ENCODE measurements at places on chromosomes 5 and 9.
A peak's percentile ranks its signal among the peaks of the same experiment; 100 is the strongest.

DNA sequence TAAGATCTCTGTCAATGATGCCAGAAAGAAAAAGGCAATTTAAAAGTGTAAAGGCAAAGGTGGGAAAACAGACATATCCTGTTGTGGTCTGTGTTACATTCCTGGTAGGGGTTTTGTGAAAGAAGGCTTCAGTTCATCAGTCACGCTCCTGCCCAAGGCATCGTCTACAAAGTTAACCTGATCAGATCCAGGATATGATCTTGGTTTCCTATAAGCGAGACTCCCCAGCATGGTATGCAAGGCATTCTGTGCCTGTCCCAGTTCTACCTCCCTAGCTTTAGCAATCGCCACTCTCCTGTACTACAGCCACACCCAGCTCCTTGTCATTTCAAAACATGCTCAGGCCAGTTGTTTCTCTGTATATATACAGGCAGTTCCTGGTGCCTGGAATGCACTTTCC is 58.0 kb upstream of the PTPN3 start:
- no peak for DNase-seq

- peak; percentile 78 for DNase-seq
These were observed 140.8 kb downstream of the PRR16 start for GRCh38 chr5:120604884-120605283.

- DNase-seq: no peak
These were observed 393.1 kb downstream of the TMEM232 start for GRCh38 chr5:110333384-110333783.

DNA sequence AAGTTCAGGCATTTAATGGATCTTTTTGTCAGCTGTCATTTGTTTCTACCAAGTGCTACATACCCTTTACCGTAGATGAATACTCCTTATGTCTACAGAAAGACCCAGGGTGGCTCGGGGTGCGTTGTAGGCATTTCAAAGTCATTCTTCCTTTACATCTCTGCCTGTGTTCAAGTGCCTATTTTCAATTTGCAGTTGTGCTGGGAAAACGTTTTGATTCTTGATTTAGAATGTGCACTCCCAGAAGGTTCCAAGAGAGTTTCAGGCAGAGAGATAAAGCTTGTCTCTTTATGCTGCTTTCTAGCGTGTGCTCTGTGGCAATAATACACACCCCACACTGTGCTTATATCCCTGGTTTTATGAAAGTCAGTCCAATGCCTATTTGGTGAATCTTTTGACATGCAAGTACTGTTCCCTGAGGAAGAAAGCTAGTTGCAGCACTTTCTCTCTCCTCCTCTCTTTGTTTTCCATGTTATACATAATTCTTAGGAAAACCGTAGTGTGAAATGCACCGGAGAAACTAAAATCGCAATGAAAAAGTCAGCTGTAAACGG is 828.1 kb upstream of the ZNF608 start:
- DNase-seq: no peak

DNA sequence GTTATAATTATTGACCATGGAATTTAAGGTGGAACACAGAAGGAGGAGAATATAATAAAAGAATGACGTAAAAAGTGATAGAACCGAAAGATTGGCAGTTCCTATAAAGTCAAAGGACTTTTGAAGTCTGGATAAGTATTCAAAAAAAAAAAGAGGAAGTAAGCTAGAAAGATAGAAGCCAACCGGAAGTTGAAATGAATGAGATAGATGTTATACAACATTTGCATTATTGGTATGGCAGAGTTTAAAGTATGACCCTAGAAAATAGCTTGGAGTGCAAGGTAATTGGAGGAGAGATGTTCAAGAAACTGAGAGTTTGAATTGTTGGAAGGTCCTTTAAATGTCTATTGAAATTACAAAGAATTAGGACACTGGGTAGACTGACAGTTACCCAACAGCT is 293.6 kb downstream of the FER start:
- DNase-seq: no peak

GRCh38 chr9:878239-878638 is 36.7 kb downstream of the DMRT1 start:
- no peak for DNase-seq

DNA sequence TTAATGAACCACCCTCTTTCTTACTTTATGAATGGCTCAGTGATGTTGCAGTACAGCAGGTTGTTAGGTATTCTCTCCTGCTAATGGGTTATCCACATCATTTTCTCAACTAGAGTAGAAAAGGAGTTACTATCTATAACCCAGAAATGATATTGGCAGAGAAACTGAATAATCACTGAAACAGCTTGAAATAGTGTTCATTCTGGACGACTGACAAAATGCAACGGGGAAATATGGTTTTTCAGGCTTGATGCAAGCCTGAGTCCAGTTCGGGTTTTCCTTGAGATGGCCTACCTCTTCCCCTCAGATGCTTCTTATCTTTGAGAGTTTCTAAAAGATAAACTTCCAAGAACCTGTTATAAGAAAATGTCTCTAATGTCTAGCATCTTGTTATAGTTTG is 187.3 kb downstream of the RAB3C start:
- no peak for DNase-seq

DNA sequence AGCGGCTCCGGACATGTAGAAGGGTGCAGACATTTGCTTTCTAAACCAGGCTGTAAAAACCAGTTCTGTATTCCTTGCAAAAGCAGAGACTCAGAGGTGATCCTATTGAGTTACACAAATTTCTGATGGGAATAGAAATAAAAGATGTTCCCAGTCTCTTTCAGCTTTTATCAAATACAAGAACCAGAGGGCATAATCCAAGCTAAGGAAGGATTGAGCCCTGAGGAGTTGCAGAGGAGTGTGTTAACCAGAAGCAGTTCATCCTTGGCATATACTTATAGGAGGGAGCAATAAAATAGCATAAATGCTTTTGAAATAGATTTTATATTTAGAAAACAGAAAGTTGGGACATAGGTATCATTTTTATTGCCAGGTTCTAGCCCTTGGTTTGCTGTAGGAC is 75.3 kb downstream of the KIF4B start:
- DNase-seq: no peak

- DNase-seq: no peak
These were observed 30.0 kb downstream of the PLPP7 start for GRCh38 chr9:131319486-131319885.

DNA sequence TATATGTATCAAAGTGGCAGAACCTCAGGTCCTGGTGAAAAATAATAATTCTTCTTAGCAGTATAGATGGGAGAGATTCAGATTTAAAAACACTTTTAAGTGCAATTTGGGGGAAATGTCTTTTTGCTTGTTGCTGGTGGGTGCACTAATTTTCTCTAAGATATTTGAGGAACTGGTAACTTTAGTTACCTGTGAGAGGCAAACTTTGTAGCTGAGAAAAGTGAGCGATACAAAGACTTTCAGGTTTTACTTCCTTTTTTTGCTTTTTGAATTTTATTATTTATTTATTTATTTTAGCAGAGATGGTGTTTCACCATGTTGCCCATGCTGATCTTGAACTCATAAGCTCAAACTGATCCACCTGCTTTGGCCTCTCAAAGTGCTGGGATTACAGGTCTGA is 303.1 kb upstream of the PTGER4 start:
- no peak for DNase-seq

GRCh38 chr5:270340-270739 is 1.1 kb upstream of the PDCD6 start:
- no peak for DNase-seq

GRCh38 chr9:98521141-98521540 is 187.6 kb downstream of the GABBR2 start:
- peak; percentile 20 for DNase-seq

DNA sequence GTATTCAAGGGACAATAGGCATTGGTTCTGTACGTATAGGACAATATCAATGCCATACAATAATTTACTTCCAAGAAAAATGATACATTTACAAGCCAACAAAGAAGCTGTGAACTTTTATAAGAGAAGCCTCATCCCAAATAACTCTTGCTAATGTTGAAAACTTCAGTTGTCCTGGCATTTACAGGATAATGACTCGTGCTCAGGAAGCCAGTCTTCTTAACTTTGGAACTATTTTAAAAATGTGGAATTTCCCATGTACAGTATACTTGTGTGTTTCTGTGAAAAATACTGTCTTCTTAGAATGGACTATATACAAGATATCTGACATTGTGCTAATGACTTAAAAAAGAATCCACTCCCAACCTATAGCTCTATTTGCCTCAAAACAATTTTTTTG is 1479.3 kb upstream of the CDH9 start:
- DNase-seq: no peak

DNA sequence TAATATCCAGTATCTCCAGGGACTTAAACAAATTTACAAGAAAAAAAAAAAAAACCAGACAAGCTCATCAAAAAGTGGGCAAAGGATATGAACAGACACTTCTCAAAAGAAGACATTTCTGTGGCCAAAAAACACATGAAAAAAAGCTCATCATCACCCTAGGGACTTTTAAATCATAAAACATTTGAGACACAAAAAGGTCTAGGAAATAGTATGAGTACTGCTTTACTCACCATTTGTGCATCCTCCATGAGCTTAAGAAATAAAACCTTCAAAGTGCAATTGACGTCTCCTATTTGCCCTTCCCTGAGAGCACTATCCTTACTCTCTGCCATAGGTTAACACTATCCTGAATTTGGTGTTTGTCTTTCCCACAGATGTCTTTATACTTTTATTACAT is 193.7 kb upstream of the NREP start:
- no peak for DNase-seq

- DNase-seq: no peak
These were observed 164.4 kb downstream of the GIN1 start for GRCh38 chr5:102955488-102955887.

- DNase-seq: no peak
These were observed 43.0 kb upstream of the HSD17B4 start for GRCh38 chr5:119409235-119409815.

GRCh38 chr9:6802926-6803325 is 45.2 kb downstream of the KDM4C start:
- DNase-seq: no peak

DNA sequence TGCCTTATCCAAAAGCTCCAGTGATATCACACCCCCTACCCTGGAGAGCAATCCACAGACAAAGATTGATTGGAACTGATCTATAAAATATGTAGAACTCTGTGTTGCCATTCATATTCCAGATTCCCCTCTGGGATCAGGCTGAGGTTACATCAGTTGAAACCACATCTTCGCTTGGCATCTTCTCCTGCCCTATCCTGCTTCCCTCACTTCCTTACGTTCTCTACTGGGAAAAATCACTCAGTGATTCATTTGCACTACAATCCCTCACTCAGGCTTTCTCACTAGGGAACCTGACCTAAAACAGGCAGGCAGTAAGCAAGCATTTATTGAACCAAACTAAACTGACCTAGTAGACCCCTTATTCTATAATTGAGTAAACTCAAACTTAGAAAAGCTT is 111.7 kb downstream of the ESM1 start:
- DNase-seq: no peak

DNA sequence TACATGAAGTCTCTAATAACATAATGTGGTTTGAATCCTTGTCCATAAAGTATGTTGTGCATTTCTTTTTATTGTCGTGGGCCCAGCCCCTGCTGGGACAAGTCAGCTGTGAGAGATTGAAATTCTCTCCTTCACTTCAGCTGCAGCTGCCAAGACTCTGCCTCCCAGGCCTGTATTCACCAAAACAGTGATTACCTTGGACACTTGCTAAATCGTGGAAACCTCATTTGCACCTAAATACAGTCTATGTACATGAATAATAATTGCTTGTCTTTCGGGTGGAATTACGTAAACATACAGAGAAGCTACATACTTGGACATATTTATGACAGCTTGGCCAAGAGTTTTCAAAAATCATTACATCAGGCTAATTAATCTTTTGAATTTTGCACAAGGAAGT is 898.5 kb upstream of the SEMA6A start:
- no peak for DNase-seq

DNA sequence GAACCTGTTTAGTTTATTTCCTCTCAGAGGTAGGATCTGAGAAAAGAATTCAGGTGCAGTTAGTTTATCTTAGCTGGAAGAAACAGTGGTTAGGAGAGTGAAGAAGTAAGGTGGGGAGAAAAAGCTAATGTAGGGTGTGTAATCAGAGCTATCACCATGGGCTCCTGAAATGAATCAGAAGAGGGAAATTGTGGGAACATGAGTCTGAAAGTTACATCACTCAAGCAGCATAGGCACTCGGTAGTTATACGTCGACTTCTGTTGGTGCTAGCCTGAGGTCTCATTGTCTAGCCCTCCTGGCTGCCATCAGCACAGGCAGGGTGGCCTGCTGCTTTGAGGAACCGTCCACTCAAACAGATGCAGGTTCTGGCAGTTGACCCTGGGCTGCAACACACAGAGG is 56.7 kb upstream of the NPR3 start:
- no peak for DNase-seq

DNA sequence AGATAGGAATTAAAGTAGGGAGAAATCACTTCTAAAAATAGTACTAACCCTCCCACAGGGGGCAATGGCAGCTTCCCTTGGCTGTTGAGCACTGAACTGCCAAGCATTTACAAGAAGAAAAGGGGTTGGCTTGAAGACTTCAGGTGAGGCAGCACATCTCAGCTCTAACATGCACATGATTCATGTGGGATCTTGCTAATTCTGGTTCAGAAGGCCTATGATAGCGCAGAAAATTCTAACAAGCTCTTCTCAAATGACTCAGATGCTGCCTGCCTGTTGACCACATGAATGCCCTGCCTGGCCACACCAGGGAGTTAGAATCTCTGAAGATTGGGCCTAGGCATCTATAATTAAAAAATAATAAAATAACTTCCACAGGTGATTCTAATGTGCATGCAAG is 22.6 kb downstream of the CD180 start:
- DNase-seq: no peak

- DNase-seq: no peak
These were observed 440.0 kb downstream of the ENC1 start for GRCh38 chr5:74200560-74200959.

- no peak for DNase-seq
These were observed 237.8 kb downstream of the PAPPA start for GRCh38 chr9:116391306-116391900.

- no peak for DNase-seq
These were observed 121.1 kb downstream of the DMXL1 start for GRCh38 chr5:119191944-119192343.

GRCh38 chr5:156540491-156540890 is 213.5 kb downstream of the SGCD start:
- DNase-seq: no peak

GRCh38 chr5:28927559-28928326 is 1889.4 kb upstream of the CDH9 start:
- DNase-seq: no peak

- DNase-seq: no peak
These were observed at the start of gene RANBP3L for GRCh38 chr5:36301858-36302603. TSS of gene RANBP3L (minus strand) at chr5:36301902. CDS start at chr5:36301416, 486 bp downstream.

GRCh38 chr5:168813184-168813968 is 234.2 kb upstream of the PANK3 start:
- no peak for DNase-seq

- peak; percentile 73 for DNase-seq
These were observed 143.0 kb upstream of the RPS23 start for GRCh38 chr5:82421119-82421518.

- DNase-seq: no peak
These were observed 69.0 kb upstream of the ZSWIM6 start for GRCh38 chr5:61263072-61263471.

DNA sequence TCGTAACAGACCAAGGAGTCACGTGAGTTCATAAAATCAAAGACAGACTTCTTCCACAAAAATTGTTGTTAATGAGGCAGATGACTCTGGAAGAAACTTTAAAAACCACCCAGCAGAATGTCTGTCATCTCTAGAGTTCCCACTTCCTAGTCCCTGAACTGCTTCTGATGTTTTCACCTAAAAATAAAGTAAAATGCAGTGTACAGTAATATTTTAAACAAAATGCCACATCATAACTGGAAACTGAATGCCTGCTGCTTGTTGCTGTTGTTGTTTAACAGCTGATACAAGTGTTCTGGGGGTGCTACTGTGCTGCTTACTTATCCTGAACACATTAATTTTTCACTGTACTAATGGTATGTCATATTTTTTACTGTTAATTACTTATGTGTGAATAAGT is 577.2 kb downstream of the MTRR start:
- no peak for DNase-seq
